ENCODE measurements at places on chromosomes 16 and 17.
A peak's percentile ranks its signal among the peaks of the same experiment; 100 is the strongest.

- DNase-seq, result peak; percentile 38
These were observed 13.5 kb downstream of the SARM1 start for GRCh38 chr17:28385037-28385400.

DNA sequence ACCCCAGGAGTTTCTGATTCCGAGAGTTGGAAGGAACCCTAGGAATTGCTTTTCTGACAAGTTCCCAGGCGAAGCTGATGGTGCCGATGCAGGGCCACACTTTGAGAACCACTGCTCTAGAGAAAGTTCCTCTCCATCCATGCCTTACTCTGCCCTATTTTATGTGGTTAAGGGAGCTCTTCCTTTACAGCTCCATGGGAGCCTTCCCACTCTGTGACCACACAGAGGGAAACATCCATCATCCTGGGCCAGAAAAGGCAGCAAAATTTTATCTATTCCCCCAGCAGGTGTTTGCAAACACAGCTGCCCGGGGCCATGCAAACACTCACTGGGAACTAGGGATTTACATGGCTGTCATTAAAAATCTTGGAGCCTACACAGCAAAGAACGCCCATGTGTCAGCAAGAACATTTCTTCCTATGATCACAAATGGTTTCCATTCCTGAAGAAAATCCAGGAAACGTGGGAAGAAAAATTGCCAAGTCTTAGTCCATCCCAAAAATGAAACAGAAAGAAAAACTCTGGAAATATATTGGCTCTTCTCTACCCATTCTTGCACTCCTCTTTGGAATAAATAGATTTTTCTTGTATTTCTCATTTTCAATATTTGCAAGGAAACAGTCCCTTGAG, 252.7 kb downstream of the PMP22 start:
- no peak for DNase-seq

DNA sequence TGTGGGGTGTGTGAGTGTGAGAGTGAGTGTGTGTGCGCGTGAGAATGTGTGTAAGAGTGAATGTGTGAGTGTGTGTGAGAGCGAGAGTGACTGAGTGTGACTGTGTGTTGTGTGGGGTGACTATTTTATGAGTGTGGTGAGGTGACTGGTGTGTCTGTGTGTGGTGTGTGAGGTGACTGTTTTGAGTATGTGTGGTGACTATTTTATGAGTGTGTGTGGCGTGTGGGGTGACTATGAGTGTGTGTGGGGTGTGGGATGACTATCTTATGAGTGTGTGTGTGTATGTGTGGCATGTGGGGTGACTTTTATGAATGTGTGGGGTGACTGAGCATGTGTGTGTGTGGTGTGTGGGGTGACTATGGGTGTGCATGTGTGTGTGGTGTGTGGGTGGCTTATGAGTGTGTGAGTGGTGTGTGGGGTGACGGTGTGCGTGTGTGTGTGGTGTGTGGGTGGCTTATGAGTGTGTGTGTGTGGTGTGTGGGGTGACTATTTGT, 152.9 kb upstream of the PLCG2 start:
- no peak for DNase-seq

GRCh38 chr17:57597531-57598453, 147.3 kb downstream of the CCDC182 start:
- DNase-seq, result peak; percentile 77

DNA sequence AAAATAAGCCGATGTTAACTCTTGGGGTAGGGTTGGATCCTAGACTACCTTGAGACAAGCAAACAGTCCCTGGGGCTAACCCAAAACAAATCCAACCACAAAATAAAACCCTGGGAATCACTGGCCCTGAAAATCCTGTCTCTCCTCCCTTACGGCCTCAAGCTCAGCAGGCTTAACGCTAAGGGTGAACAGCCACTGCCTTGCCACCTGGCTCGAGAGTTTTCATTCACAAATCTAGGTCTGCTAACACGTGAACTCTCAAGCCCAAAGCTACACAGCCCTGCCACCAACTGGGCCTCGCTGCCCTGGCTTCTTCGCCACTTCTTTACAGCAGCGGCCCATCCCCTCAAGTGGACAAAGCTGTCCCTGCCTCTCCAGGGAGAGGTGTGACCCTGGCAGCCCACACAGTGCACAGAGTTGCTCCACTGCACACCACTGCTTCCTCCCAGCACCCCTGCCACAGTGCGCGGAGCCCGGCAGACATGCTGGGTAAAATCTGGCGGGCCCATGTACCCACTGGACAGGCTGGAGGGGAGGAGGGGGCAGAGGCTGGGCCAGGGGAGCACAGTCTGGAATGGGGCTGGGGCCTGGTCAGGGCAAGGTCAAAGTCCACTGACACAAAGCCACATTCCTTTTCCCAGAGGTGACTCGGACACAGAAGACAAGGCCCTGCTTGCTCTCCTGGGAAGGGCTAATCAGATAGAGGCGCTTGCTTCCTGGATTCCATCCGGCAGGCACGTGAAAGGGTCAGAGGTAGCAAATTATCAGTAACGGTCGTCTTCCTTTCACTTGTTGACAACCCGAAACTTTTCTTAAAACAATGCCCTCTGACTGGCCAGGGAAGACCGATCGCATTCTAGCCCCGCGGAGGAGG, 996 bp downstream of the PCYT2 start:
- DNase-seq, result no peak

DNA sequence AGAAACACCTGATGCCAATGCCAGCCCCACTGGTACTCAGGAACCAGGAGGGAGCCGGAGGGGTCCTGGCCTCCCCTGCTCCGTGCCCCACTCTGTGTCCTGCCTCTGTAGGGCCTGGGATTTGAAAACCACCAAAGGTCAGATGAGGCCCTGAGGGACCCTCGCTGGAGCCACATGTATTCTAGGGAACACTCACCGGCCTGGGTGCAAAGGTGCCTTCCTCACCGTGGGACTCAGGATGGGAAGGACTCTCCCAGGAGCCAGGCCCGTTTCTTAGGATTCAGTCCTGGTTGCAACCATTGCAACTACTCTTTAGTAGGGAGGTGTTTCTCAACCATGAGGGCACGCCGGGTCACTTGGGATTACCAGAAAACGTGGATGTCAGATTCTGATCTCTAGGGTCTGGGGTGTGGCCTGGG, 74.6 kb downstream of the N4BP1 start:
- DNase-seq, result peak; percentile 6

DNA sequence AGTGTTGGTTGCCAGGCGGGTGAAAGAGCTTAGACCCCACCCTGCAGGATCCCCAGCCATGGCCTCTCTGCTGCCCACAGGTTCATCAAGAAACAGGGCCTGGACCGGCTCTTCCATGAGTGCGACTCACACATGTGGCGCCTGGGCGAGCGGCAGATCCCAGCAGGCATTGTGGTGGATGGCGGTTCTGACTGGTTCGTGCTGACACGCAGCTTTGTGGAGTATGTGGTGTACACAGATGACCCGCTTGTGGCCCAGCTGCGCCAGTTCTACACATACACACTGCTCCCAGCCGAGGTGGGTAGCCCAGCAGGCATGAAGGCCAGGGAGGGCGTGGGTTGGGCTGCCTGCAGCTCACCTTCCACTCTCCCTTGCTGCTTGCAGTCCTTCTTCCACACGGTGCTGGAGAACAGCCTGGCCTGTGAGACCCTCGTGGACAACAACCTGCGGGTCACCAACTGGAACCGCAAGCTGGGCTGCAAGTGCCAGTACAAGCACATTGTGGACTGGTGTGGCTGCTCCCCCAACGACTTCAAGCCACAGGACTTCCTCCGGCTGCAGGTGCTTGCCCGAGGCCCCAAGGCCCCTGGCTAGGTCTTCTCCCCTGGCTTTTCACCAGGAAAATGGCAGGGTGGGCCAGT, 9.9 kb downstream of the XYLT2 start:
- no peak for DNase-seq

- DNase-seq, result no peak
These were observed 86.8 kb downstream of the CDYL2 start for GRCh38 chr16:80717611-80718010.

GRCh38 chr16:50666658-50667496, 14.2 kb downstream of the SNX20 start:
- DNase-seq, result no peak

DNA sequence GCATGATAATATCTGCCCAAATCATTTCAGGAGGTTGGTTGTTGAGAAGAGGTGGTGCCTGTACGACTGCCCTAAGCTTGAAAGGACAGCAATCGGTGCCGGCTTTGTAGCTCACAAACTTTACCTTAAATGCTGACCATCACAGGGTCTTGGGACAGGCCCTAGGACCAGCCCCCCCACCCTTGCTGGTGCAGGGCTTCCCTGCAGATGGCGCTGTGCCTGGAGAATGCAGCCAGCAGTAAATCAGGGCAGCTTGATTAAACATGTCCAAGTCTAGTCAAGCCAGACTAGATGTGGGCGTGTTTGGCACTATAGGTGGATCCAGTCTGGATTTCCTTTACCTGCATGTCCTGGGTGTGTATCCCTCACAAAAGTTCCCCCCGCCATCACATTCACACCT, 135.5 kb upstream of the CRHR1 start:
- DNase-seq, result no peak

- DNase-seq, result no peak
These were observed 7.9 kb downstream of the ZNF598 start for GRCh38 chr16:2001456-2002355.

GRCh38 chr16:53291757-53292392, 142.4 kb upstream of the RBL2 start:
- no peak for DNase-seq

GRCh38 chr17:77942112-77942988, 16.2 kb upstream of the TNRC6C start:
- DNase-seq, result no peak

- DNase-seq, result no peak
These were observed 3.3 kb downstream of the PGS1 start for GRCh38 chr17:78381601-78382232.

Data from D341Med (cell line).